Pulmonary artery endothelial cell (primary cell): ENCODE measurements at places on chromosomes 6 and 20. TPM values are rescaled to one million over a fixed set of nuclear protein-coding genes. Genes with fewer than 3 reads are reported as not detected.

Gene CRISP1
- not detected in 2 replicates for total RNA-seq

Gene HTR1B
- total RNA-seq = 49.1 and 64.4 TPM in 2 replicates

Gene RAB44
- not detected in 2 replicates for total RNA-seq

Gene SUMO4
- 0.53 and 1.3 TPM in 2 replicates for total RNA-seq

Gene C6orf62
- 119 and 147 TPM in 2 replicates for total RNA-seq

Gene STMN3
- 3.1 and 7.2 TPM in 2 replicates for total RNA-seq

DNA sequence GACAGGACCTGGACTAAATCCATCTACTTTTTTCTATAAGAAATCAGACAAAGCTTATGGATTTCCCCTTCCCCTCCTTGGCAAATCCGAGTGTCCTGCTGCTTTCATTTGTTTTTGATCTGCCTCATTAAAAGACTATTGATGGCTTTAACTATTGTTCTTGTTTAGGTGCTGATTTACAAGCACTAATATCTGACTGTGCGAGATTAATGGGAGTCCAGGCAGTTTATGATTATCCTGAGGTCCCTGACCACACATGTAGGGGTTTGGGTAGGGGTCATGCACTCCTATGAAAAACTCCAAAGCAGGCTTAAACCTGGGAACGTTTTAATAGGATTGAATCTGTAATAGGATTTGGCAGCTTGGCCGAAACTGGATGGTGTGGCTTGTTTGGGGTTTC lies 317.5 kb upstream of the POU3F2 start:
- no peak for DNase-seq

DNA sequence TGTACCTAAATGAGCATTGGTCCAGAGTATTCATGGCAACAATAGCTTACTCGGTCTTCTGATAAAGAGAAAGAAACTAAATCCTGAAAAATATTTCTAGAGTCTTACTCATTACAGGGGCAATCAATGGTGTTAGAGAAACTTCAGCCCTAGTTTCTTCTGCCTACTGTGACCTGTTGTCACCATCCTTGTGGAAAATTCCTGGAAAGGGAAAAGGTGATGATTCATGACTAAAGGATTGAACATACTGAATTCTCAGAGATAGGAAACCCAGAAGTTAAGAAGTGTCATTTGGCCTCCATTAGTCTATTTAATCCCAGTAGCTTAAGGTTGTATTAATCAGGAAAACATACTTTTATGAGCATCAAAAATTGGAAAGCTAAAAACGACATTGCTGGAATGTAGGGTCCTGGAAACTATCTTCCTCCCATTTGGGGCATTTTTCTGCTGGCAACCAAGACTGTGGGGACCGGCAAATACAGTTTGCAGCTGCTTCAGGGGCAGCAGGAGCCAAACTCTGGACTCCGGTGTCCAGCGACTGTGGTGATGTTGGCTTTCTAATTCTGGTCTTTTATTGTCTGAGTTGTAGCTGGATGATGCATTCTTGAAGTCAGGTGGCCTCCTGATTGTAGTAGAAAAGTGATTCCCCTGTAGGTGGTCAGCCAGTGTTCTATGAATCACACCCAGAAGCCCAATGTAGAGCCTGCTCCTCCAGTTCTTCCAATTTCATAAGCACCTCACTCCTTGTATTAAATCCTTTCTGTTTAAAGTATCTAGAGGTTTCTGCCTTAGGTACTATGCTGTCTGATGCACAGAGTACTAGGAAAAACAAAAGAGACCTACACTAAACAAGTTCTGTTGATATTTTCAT lies 67.6 kb downstream of the LCA5 start:
- DNase-seq = no peak

DNA sequence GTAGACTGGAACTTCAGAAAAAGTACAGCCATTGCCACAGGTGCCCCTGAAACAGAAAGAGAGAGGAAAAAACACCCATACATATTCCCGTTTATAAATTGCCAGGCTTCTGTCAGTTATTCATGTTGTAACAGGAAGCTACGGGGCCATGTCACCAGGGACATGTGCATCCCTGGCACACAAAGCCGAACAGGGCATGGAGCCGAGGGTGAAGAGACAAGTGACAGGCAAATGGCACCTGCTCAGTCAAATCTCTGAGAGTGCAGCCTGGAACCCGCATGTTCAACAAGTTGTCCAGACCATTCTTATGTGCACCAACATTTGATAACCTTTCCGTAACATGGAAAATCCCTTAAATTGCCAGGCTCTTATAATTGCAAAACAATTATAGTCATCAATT lies 740.7 kb downstream of the KIF16B start:
- no peak for DNase-seq

DNA sequence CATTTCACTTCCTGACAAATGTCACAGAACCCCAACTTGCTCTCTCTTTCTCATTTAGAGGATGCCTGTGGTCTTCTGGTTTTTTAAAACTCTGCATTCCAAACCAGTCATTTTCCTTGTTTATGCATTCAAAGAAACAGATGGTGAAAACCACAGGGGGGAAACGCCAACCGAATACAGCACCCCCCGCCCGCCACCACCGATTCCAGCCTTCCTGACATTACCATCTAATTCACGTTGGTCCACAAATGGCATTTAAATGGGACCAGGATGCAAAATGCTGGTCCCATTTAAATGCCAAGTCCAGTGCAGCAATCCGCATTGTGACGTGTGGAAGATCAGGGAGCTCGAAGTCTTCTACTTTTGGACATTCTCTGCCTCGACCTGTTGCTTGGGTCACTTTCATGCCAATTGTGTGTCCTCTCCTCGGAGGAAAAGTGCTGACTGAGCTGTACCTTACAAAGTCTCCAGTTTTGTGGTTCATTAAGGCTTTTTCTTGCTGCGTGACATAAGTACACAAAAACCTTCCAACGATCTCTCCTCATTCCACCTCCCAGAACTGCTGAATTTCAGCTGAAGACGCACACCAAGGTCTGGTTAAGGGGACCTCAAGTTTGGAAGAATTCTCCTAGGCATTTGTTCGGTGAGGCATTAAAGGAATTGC lies 35.8 kb downstream of the NEDD9 start:
- no peak for DNase-seq

DNA sequence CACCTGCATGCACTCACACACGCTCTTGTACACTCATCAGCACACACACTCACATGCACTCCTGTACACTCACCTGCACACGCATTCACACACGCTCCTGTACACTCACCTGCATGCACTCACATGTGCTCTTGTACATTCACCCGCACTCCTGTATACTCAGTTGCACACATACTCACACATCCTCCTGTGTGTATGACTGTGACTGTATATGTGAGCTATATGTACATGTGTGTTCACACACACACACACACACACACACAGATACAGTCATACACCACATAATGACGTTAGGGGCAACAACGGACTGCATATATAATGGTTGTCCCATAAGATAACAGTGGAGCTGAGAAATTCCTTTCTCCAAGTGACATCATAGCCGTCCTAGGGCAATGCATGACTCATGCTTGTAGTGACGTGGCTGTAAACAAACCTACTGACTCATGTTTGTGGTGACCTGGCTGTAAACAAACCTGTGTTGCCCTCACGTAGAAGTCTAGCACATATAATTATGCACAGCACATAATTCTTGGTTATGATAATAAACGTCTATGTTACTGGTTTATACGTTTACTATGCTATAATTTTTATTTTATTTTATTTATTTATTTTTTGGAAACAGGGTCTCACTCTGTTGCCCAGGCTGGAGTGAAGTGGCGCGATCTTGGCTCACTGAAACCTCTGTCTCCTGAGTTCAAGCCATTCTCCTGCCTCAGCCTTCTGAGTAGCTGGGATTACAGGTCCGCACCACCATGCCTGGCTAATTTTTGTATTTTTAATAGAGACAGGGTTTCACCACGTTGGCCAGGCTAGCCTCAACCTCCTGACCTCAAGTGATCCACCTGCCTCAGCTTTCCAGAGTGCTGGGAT lies 22.8 kb upstream of the TAF4 start:
- DNase-seq = peak; percentile 36

GRCh38 chr6:4647414-4648365 lies 128.5 kb upstream of the CDYL start:
- DNase-seq = no peak

DNA sequence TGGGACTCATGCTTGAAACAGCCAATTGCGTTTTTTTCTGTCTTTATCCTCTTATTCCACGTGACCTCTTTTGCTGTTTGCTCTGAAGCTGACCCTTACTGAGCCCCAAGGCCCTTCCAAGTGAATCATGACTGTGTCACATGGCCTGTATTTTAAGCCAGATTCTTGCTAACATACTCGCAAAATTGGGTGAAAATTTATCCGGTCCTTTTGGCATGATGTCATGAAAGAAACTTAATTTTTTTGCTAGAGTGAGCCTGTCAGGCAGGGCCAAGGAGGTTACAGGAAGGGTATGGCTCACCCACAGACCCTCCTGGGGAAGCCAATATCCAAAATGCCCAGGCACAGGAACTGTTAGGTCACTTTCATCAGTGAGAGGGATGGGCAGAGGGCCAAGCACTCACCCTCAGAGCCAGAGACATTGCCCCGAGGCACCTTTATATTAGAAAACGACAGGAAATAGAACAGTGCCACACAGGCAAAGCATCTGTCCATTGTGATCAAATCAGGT lies 296.7 kb downstream of the CDH26 start:
- DNase-seq = no peak

- peak; percentile 15 for DNase-seq
These were observed 102.6 kb downstream of the LAMP5 start for GRCh38 chr20:9616833-9617461.

GRCh38 chr6:36720251-36721141 lies 22.9 kb downstream of the RAB44 start:
- no peak for DNase-seq

DNA sequence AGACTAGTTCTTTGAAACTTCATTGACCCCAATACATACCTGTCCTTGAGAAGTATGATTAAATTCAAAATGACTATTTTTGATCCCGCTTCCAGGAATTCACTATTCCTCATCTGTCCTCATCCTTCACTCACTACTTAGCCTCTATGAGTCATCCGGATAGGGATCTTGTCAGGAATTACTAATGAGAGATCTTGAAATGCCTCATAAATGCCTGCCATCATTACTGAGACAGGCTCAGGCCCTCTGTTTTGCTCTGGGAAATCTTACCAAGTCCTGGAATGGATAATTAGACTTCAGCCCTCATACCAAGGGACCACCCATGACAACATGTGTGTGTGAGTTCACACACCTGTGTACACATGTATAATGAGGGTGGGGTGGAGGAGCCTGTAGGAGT lies 2.8 kb upstream of the CYP24A1 start:
- DNase-seq = no peak

DNA sequence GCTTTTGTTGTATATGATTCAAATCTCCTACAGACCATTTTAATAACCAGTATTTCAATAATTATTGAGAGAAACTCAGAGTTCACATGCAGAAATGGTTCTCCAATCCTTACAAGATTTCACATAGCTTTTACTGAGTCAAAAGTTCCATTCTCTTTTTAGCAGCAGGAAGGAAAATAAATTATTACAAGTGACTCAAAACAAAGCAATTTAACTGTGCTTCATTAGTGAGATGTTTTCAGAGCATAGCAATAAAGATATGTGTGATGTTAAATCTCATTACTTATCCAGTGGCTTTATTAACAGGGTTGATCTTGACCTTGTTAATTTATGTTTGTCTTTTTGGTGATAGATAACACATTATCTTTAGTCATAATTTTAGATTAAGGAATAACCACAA lies 22.0 kb downstream of the KIF13A start:
- no peak for DNase-seq

DNA sequence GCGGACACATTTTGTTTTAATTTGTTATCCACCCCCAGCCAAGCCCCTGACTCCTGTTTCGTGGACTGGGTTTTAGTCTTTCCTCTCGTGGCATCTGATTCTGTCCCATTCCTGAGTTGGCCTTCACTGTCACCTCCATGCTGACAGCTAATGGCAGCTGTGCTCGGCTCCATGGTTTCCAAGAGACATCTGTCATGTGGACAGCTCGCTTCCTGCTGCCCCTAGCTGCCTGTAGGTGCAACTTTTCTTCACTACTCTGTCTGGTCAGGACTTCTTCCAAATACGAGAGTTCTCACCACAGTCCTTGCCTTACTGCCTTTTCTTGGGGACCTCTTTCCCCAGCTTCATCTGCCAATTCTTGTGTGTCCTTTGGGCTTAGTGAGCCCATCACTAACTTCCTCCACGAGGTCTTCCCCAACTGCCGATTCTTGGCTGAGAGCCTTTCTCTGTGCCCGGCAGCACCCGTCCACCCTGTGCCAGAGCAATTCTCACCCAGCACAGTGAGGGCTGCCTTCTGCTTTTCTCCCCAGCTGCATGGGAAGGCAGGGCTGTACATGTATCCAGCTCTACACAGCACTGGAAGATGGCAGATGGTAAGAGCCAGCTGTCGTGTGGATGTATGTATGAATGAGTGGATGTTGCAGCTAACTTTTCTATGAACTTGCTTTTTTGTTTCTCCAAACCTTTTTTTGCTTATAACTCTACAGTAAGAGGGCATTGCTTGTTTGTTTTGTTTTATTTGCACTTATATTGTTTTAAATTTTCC lies 140.4 kb downstream of the F13A1 start:
- no peak for DNase-seq

DNA sequence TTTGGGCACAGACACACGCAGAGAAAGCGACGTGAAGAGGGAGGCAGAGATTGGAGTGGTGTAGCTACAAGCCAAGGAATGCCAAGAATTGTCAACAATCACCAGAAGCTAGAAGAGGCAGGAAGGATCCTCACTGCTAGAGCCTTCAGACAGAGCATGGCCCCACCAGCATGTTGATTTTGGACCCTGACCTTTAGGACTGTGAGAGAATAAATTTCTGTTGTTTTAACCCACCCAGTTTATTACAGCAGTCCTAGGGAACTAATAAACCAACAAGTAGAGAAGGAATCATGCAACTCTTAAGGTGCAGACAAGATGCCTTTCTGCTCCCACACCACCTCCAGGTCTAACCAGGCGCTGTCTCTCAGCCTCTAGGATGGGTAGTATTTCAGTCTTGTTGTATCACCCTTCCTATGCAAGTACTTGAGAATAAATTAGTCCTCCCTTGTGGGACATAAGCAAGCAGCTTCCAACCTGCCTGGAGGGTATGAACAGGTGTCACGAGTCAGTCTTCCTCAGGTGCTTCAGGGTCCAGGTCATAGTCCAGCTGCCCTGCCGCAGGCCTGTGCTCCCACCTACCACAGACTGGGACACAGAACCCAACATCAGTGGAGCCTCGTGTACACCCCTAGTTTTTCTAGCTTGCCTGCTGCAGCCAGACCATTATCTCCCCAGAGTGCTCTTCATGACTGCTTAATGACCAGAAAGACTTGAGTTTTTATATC lies 46.4 kb upstream of the CCN2 start:
- DNase-seq = no peak

GRCh38 chr6:100892693-100893092 lies 11.6 kb upstream of the ASCC3 start:
- no peak for DNase-seq

- no peak for DNase-seq
These were observed 51.9 kb downstream of the DLL1 start for GRCh38 chr6:170238741-170239565.

DNA sequence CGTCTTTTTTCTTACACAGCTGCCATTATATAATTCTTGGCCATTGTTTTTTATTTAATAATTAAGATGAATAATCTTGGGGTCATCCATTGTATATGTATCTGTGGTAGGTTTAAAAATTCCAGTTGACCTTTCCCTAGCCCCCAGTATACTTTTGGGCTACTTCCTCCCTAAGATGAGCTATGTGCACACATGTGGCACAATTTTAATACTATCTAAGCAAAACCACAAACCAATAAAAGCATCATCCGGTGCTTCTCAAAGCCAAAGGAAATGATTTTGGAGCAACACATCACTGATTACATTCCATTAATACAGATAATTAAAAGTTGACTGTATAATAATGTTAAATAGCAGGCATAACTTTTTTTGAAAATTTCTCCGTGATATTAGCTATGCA lies 161.2 kb downstream of the ATXN1 start:
- DNase-seq = no peak

- no peak for DNase-seq
These were observed 124.5 kb upstream of the PRND start for GRCh38 chr20:4597215-4597614.
